GM18507 (cell line): ENCODE measurements at places on chromosomes 2 and 18.
A peak's percentile ranks its signal among the peaks of the same experiment; 100 is the strongest.

DNA sequence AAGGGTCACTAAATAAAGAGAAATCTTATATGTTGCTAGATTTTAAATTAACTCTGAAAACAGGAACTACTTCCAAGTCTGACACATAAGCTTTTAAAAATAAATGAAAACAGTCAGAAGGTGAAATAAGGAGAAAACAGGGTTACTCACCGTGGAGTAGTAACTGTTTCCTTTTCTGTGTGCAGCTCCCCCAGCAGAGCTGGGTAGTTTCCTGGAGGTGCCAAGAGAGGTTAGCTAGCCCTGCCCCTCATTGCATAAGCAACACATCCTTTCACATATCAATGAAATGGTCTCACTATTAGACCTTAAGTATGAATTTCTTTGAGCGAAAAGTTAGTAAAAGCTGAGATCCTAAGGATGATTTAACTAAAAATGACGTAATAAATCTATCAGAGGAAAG lies 54.0 kb upstream of the GPR75 start:
- DNase-seq: peak; percentile 12

- no peak for DNase-seq
Measured at GRCh38 chr2:190879474-190880377, 895 bp upstream of the GLS start.

DNA sequence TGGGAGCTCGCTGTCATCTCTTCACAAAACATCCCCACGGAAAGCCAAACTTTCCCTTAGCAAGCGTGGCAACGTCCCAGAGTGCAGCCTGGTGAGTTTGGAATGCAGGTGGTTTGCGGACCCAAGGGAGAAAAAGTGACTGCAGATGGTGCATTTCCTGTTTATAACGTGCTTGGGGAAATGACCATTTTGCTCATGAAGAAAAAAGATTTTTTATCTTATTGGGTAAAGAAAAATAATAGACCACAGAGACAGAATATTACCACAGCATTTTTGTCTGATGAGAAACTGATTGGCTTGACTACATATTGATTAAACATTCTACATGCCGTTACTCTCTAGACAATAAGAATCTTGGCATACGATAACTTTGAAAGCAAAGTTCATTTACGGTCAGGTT lies 136.5 kb downstream of the COPS8 start:
- DNase-seq: no peak

DNA sequence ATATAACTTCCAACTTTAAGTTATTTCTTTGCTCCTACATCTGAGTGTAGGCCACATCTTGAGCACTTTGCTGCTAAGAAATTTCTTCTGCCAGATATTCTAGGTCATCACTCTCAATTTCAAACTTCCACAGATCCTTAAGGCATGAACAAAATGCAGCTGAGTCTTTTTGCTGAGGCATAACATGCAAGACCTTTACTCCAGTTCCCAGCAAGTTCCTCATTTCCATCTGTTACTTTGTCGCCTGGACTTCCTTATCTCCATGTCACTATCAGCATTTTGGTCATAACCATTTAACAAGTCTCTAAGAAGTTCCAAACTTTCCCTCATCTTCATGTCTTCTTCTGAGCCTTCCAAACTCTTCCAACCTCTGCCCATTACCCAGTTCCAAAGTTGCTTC lies 1077.3 kb upstream of the TMEFF2 start:
- DNase-seq: no peak

- DNase-seq: no peak
Measured at GRCh38 chr2:2579814-2580213, 248.7 kb upstream of the MYT1L start.
